CD4-positive, alpha-beta T cell treated with Interleukin-15 for 1 hour (primary cell): ENCODE measurements at places on chromosomes 1 and 21.

GRCh38 chr1:226444901-226445300, 37.0 kb upstream of the PARP1 start:
- peak; percentile 71 for DNase-seq

DNA sequence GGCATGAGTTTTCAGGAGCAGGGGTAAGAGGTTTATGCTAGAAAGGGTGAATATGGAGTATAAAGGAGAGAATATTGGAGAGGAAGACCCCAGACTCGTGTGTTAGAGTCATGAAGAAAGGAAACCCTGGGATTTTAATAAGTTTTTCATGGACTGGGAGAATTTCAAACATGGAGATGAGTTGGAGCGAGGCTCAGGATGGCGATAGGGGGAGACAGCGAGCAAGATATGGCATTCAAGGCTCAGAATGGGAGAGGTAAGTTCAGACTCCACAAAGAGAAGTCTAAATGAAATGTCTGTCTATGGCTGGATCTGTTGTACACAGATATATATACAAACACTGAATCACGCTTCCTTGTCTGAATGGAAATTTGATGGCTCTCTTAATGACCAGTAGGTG, 92.5 kb downstream of the LRRC40 start:
- DNase-seq = no peak

GRCh38 chr1:93262645-93263044, 82.1 kb downstream of the CCDC18 start:
- no peak for DNase-seq

DNA sequence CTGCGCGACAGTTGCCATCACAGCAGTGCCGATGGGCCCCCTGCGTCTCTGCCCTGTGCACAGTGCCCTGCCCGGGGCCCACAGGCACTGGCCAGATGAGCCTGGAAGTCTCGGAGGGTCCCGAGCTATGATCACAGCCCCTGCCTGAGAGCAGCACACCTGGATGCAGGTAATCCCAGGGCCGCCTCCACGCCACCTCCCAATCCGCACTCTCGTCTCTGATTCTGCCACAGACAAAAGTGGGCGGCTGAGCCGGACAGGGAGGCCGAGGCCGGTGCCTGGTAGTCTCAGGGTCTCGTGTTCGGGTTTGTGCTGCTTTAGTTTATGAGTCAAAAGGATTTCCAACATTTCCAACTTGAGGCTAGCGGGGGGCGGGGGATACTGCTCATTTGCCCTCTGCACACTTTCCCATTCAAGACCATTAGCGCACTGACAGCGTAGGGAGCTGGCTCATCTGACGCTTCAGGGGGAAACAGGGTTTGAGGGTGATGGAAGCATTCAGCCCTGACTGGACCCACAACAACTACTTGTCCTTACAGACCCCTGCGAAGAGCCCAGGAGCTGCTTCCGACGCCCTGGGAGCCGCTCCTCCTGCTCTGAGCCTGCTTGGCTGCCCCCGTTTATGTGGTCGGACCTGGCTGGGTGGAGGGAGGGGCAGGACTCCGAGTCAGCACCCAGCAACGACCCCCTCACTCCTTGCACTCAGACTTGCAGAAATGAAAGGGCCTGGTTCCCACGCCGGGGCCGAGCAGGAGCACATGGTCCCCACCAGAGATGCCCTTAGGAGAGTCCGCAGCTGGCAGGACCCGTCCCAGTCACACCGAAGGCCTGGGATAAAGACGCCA, 1.8 kb upstream of the TTC34 start:
- DNase-seq = peak; percentile 5
